ENCODE measurements at places on chromosomes 5 and 9. TPM values are rescaled to one million over a fixed set of nuclear protein-coding genes. Genes with fewer than 3 reads are reported as not detected.
A peak's percentile ranks its signal among the peaks of the same experiment; 100 is the strongest.

The CTXN3 gene
- total RNA-seq = not detected

DNA sequence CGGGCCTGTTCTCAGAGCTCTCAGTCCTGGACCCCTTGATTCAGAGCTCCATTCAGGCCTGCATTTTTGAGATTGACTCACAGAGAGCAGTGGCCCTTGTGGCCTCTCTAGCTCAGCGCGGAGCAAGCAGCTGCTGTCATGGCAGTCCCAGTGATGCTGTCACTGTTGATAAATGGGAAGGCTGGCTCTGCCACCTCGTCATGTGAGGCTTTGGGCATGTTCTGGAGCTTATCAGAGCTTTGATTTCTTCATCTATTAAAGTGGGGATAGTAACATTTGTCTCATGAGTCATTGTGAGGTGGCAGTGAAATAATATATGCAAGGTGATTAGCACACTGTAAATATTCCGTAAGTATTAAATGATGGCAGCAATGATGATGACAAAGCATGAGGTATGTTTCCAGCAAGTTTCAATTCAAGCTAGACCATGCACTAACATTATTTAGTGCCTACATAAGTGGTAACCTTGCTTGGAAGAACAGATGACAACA is 126.4 kb upstream of the CXCL14 start:
- no peak overlapping the region for H3K4me3 ChIP-seq
- no peaks in the 10 kb centered on the region for H3K4me1 ChIP-seq
- H3K27ac ChIP-seq = no peak overlapping the region
- H3K36me3 ChIP-seq = no peaks in the 10 kb centered on the region
- no peak for DNase-seq

The SGCD gene
- not detected for total RNA-seq

GRCh38 chr5:164484948-164485347 is 979.5 kb downstream of the MAT2B start:
- H3K27me3 ChIP-seq = no peaks in the 10 kb centered on the region
- H3K4me1 ChIP-seq = no peaks in the 10 kb centered on the region
- no peak overlapping the region for H3K27ac ChIP-seq
- DNase-seq = no peak
- no peak overlapping the region for H3K4me3 ChIP-seq

GRCh38 chr5:170508660-170509347 is 5.0 kb downstream of the KCNIP1 start:
- no peak overlapping the region for H3K27ac ChIP-seq
- no peaks in the 10 kb centered on the region for H3K36me3 ChIP-seq
- H3K4me3 ChIP-seq = no peak overlapping the region
- peaks cover 12% of the 10 kb centered on the region for H3K27me3 ChIP-seq

DNA sequence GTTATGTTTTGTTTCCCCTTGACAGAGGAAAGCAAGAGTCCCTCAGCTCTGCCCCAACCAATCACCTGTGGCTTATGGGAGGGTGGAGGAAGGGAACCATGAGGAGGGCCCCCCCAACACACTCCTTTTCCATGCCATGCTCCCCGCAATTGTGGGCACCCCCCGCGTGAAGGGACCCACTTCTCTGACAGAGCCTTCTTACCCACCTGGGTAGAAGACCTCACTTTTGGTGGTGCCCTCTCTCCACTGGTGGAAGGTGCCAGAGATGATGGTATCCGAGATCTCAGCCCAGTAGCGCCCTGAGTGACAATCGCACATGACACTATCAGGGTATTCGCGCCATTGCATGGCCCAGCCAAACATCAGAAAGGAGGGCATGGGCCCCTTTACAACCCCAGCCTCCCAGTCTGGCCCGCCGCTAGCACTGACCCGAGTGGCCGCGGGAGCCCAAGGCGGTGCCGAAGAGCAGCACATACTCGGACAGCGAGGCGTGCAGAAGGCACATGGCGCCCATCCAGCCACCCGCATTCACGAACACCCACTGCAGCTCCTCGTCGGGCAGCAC is 714 bp downstream of the SIGMAR1 start:
- H3K27ac ChIP-seq = peak overlapping the region; percentile 90
- no peaks in the 10 kb centered on the region for H3K27me3 ChIP-seq
- peaks cover 36% of the 10 kb centered on the region for H3K4me1 ChIP-seq
- peak; percentile 37 for DNase-seq
- peak overlapping the region; percentile 94 for H3K4me3 ChIP-seq
- peaks cover 23% of the 10 kb centered on the region for H3K36me3 ChIP-seq

GRCh38 chr5:65483546-65484346 is 2.0 kb upstream of the ADAMTS6 start:
- H3K4me3 ChIP-seq = no peak overlapping the region
- H3K27ac ChIP-seq = no peak overlapping the region
- peaks cover 7% of the 10 kb centered on the region for H3K4me1 ChIP-seq
- H3K36me3 ChIP-seq = no peaks in the 10 kb centered on the region
- DNase-seq = no peak

- no peak overlapping the region for H3K27ac ChIP-seq
- H3K36me3 ChIP-seq = no peaks in the 10 kb centered on the region
- DNase-seq = no peak
- no peak overlapping the region for H3K4me3 ChIP-seq
- H3K4me1 ChIP-seq = no peaks in the 10 kb centered on the region
Observed at GRCh38 chr5:160129841-160130240, 10.6 kb upstream of the PWWP2A start.

Data from activated CD8-positive, alpha-beta T cell treated with anti-CD3 and anti-CD28 coated beads for 36 hours (primary cell).